ENCODE measurements at places on chromosomes 4 and X.

DNA sequence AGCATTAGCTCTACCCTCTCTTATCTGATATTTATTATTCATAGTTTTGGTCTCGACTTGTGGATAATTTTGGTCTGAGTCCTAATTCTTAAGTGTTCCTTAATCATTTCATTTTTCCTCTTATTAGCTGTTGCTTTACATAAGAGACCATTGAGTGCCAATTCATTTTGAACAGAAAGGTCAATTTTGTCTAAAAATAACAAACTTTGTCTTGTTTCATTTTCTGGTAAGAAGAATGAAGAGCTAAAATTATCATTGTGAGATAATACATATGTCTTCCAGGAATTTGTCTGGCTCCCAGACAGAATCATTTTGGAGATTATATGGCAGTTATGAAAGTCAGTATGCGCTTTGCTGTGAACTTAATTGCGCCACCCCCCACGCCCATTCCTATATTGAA is 1471.8 kb downstream of the PCDH7 start:
- DNase-seq = no peak

GRCh38 chr4:80839281-80839680 is 191.2 kb upstream of the BMP3 start:
- DNase-seq = no peak

- no peak for DNase-seq
Measured at GRCh38 chr4:36010397-36010929, 233.9 kb downstream of the ARAP2 start.

GRCh38 chr4:24932515-24933225 is 19.8 kb upstream of the CCDC149 start:
- DNase-seq = no peak

GRCh38 chr4:117467404-117467803 is 382.0 kb upstream of the TRAM1L1 start:
- DNase-seq = no peak

DNA sequence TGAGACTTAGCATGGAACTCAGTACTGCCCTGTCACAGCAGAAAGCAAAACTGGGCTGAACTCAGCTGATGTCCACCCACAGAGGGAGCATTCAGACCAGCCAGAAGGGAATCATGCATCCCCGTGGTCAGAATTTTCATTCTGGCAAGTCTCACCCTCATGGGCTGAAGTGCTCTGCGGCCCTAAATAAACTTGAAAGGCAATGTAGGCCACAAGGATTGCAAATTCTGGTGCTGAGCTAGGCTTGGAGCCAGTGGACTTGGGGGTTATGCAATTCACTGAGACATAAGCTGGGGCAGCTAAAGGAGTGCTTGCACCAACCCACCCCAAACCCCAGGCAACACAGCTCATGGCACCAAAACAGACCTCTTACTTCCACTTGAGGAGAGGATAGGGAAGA is 494.1 kb downstream of the GABRG1 start:
- DNase-seq = no peak

DNA sequence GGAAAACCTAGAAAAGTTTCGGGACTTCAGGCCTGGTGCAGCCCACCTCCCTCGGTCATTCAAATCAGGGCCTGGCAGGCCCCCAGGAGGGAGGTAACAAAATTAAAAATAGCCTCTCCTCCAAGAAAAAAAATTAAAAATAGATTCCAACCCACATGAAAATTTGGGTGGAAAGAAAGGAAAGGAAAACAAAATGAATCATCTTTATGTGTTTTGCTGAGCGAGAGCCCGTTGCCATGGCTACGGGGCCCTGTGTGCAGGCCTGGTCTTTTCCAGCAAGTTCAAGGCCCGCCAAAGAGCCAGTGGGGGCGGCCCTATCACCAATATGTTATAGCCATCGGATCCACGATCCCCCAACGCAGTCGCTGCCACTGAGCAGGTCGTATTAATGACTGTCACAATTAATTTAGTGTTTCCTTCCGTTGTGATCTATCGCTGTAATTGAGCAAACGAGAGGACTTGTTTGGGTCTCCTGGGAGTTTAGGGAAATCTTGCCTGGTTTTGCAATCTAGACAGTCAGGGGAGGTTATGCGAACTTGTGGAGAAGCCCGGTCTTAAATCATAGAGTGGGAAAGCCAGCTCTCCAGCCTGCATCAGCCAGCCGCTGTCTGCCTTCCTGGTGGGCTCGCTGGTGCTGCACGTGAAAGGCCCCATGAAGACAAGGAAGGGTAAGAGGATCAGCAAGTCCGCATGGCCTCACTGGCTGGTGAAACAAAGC is 452.4 kb downstream of the BCOR start:
- peak; percentile 30 for DNase-seq

GRCh38 chr4:1241936-1242505 is 6.9 kb downstream of the CTBP1 start:
- no peak for DNase-seq
